MG63 (cell line): ENCODE measurements at places on chromosomes 3 and 15. TPM values are rescaled to one million over a fixed set of nuclear protein-coding genes. Genes with fewer than 3 reads are reported as not detected.

GRCh38 chr15:51367322-51367976, 26.0 kb downstream of the GLDN start:
- DNase-seq, result peak; percentile 80

DNA sequence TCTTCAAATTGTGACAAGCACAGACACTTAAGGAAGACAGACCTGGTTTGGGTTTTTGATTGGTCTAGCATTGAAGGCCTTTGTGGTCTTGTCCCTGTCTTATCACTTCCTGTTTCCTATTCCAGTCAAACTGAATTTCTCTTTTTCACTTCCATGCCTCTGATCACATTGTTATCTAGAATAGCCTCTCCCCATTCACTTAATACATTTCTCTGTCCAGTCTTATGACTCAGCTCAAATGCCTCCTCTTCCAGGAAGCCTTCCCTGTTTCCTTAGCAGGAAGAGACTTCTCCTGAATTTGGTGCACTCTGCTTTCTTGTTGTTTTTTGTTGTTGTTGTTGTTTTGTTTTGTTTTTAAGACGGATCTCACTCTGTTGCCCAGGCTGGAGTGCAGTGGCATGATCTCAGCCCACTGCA, 45.5 kb downstream of the LIMD1 start:
- no peak for DNase-seq

GRCh38 chr3:172522871-172523818, at the start of gene TNFSF10:
TSS of gene TNFSF10 (minus strand) at chr3:172523430. CDS start at chr3:172523384, 46 bp downstream.
- no peak for DNase-seq

DNA sequence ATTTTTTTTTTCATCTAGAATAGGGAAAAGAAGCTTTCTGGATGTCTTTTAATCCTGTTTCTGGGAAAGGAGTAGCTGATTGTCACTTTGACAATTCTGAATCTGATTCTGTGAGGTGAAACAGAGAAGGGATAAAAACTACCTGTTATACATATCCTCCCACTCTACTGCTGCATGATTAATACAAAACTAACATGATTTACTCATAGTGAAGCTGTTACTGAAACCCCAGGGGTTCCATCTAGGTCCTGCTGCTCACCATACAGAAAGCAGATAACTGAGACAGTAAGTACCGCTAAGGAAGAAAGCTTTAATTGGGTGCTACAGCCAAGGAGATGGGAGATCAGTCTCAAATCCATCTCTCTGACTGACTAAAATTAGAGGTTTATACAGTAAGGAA, 610.9 kb upstream of the ALCAM start:
- no peak for DNase-seq

DNA sequence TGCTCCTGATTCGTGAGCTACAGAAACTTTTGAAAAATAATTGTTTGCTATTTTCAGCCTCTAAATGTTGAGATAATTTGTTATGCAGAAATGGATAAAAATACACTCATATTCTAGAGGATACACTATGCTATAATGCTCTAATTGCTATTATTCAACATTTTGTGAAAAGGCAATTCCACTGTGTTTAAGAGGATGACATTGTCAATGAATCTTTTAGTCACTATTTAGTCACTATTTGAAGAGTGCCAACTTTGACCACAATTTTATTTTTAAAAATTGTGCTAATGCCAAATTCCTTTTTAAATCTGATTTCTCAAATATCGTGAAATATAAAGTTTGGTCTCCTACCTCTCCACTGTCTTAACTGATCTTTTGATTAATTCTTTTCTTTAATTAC, 604.9 kb upstream of the KCNMB2 start:
- DNase-seq, result no peak

Gene IL5RA
- total RNA-seq, result not detected in 2 replicates

DNA sequence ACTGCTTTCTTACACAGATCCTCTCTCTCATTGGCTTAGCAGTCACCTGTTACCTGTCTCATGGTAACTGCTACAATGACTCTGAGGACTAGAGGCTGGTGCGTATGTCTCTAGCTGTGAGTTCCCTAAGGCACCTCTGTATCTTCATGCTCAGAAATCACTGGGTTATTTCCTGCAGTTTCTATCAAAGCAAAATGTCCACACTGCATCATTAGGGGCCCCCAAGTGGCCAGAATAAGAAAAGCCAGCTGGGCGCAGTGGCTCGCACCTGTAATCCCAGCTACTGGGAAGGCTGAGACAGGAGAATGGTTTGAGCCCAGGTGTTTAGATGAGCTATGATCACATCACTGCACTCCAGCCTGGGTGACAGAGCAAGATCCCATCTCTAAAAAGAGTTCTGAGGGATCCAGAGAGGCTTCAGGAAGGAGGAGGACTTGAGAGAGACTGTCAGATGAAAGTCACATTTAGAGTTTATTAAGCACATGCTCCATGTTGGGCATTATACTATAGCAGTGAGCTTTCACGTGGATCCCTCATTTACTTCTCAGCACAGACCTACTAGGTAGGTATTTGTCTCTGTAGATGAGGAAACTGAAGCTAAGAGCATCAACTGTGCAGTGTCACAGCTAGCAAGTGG, 2.3 kb upstream of the VPS18 start:
- no peak for DNase-seq

GRCh38 chr3:122609798-122610559, 32.5 kb downstream of the PARP15 start:
- peak; percentile 14 for DNase-seq

DNA sequence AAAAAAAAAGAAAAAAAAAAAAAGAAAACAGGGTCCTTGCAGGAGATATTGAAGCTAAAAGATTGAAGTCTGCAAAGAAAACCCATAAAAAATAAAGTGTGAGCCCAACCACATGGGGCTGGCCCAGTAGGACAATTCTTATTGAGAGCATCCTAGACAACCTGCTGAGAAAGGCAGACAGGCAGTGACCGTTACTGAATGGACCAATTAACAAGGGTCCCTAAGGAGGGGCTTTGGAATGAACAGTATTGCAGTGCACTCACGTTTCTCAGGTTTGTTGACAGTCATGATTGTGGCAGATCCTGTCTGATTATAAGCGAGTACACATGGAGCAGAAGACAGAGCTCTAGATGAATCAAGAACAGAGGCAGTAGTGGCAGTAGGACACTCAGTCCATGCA, 168.6 kb downstream of the LSAMP start:
- DNase-seq, result no peak

- no peak for DNase-seq
Observed at GRCh38 chr3:46454606-46455005, 10.1 kb downstream of the LTF start.

DNA sequence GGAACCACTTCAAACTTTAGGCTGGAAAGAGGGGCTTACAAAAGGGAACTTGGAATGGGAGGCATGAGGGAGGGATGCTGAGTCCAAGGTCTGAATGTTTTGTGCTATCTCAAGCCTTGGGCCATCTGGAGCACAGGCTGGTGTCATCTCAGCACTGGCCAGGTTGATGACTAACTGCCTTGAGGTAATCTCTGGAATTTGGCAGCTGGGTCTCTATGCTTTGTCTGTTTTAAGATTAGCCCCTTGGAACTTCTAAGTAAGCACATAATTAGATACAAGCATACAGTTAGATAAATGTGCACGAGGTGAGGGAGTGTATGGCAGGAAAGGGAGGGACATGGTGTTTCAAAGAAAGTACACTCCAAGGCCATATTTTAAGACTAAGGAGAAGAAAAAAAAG, 252.4 kb upstream of the CCDC54 start:
- DNase-seq, result peak; percentile 72

GRCh38 chr3:151226088-151226563, 23.1 kb upstream of the GPR171 start:
- DNase-seq, result peak; percentile 39

Gene GOLGA8N
- 0.63 and 0.69 TPM in 2 replicates for total RNA-seq

DNA sequence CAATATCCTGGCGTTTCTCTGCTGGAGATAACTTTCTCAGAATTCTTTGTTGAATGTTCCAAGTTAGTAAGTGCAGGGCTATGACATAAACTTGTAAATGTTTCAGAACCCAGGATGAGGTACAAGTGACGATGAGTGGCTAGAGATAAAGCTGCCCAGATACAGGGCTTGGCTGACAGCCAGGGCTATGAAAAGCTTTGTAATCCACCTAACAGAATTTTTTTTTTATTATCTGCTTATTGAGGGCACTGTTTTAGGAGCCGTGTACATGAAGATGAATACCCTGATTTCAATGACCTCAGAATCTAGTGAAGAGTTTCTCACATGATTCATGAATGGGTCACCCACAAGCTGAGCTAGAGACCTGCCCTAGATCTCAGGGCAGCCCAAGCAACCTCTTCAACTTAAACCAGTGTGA, 431.4 kb downstream of the DIPK2A start:
- no peak for DNase-seq

DNA sequence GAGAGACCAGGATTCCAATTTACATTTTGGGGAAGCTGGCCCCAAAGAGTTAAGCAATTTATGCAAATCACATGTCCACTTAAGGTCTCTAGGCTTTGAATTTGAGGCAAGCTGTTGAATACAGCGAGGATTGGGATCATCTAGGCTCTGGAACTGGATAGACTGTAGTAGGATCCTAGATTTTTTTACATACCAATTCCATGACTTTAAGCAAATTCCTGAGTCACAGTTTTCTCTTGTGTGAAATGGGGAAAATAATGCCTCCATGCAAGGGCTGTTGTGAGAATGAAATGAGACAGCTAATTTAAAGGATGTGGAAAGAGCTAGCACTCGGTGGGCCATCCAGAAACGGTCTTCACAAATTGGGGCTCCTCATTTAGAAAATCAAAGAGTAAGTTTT, 103.4 kb downstream of the MINAR1 start:
- DNase-seq, result no peak

Gene HTR3E
- total RNA-seq, result not detected in 2 replicates

Gene SEC22C
- 54.8 and 68.3 TPM in 2 replicates for total RNA-seq

- peak; percentile 8 for DNase-seq
Observed at GRCh38 chr3:87792534-87793336, 266.1 kb downstream of the CGGBP1 start.

GRCh38 chr3:177591379-177591778, 394.1 kb upstream of the TBL1XR1 start:
- DNase-seq, result no peak

Gene CCDC9B
- total RNA-seq, result 4.0 and 8.2 TPM in 2 replicates

Gene GOLGA6L10
- total RNA-seq, result not detected in 2 replicates

DNA sequence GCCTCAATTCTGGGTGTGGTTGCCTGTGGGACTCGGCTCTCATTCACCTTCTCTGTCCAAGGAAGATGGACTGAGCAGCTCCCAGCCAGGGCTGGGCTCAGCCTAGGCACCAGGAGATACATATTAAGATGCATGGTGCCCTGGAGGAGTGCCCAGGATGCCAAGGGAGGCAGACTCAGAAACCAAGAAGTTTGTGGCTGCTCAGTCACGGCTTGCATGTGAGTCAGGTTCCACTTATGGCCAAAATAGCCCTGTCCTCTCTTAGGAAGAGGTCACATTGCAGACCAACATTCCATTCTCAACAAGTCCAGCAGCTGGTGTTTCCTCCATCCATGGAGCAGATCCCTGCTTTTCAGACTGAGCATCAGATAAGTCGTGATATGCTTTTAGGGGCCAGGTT, 21.8 kb downstream of the CDCP1 start:
- DNase-seq, result peak; percentile 91

GRCh38 chr15:88648357-88649214, 9.8 kb downstream of the ISG20 start:
- DNase-seq, result no peak

DNA sequence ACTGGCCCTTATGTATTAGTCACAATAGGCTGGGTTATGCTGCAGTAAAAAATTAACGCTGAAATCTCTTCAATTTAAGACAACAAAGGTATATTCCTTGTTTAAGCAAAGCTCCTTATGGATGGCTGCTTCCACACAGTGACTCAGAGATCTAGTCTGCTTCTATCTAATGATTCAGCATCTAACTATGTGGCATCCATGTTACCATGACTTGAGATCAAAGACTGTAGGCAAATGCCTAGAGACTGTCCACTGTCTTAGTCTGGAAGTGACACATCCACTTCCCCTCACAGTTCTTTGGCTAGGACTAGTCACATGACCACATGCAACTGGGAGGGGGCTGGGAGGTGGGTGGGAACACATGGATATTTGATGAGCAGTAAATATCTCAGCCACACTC, 61.3 kb upstream of the PSMD6 start:
- peak; percentile 4 for DNase-seq

Gene GOLGA8F
- total RNA-seq, result 0.30 TPM in 1 of 2 replicates, not detected in the other

DNA sequence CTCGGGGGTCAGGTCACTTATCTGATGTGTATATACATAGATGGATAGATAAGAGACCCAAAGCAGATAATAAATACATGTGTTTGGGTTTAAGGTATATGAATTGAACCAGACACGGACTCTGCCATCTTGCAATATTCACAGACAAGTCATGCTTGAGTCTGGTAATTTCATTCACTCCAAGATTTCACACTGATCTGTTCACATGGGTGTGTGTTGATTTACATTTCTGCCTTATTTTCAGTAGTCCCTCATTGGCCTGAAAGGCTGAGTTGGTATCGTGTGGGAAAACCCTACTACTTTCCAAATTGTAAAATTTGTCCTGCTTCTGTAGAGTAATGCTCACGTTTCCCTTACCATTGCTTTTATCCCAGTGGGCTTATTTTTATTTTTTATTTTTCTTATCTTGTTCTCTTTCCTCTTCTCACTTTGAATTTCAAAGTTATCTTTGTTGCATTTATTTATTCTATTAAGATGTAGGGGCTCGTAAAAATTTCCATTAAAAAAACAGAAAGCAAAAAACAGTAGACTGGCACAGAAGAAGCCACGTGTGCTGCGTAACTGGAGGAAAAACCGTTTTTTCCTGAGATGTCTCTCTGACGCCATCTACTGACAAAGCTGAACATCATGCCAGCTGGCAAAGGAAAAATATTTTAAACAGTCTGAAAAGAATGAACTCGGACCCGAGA, 10.8 kb upstream of the MFSD1 start:
- peak; percentile 52 for DNase-seq

Gene SMCO1
- not detected in 2 replicates for total RNA-seq

Gene CFAP100
- total RNA-seq, result not detected in 2 replicates

- no peak for DNase-seq
Observed at GRCh38 chr15:53401503-53401902, 358.0 kb downstream of the WDR72 start.
